ENCODE measurements at places on chromosomes 6 and 20.

GRCh38 chr20:41047975-41048305 lies 19.3 kb downstream of the TOP1 start:
- DNase-seq = no peak

DNA sequence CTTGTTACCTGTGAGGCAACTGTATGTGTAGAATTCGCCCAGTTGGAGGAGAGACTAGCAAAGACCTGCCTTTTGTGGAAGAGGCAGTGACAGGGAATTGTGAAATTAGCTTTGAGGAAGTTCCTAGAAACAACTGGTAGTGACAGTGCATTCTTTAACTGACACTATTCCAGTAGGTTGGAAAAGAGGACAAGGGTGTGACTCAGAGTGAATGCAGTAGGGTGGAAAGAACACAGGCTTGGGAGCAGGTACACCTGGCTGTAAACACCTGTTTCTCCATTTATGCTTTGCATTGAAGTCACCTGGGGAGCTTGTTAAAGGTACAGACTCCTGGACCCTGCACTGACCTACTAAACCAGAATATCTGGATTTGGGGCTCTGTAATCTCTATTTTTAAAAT lies 295.7 kb downstream of the PHACTR1 start:
- DNase-seq = no peak

- no peak for DNase-seq
Measured at GRCh38 chr6:159121486-159121885, 47.7 kb upstream of the FNDC1 start.

DNA sequence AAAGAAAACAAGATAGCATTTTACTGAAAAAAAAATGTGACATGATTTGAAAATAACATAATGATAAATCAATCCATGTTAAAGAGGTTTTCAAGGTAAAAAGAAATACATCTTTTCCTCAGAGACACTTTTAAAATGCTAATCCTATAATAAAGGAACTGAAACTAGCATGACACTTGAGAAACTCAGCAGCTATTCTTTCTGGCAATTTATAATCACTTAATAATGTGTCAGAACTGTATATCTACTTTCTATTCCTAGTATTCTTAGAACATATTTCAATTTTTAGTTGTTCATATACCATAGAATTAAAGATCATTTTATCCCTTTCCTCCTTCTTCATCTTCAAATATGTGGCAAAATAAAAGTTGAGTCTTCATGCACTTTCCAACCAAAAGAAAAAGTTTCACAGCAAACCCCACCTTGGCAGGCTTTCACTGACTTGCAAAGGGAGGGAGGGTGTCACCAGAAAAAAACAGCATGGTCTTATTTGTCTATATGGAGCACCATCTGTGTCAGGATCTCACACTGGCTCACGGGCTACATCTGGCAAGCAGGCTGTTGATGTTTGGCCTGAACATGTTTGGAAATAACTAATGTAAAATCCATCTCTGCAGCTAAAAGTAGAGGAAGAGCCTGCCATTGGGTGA lies 48.5 kb downstream of the FHL5 start:
- no peak for DNase-seq

- no peak for DNase-seq
Measured at GRCh38 chr20:44785768-44786167, 24.6 kb downstream of the RIMS4 start.

- DNase-seq = no peak
Measured at GRCh38 chr6:144488590-144488989, 203.5 kb downstream of the UTRN start.

DNA sequence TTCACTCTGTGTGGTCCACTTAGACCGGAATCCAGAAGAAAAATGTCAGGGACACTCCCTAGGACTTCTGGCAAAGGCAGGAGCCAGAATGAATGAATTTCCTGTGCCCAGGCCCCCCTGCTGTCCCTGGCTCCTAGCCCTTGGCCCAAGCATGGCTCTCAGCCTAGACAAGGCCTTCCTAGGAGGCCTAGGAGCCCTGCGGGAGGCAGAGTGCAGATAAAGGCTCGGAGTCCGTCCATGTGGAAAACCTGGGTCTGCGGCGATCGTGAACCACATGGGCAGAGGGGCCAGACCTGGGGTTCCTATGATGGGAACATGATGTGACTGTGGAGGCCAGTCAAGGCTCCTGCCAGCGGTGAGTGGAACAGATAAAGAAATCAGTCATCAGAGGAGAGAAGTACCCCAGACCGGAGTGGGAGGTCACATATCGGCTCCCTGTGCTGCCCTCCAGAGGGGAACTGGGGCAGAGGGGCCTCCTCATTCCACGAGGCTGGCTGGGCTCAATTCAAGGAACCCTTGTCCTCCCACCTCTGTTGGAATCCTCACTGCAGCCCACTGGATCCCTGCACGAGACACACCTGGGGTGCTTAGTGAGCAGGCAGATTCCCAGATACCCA lies 5.9 kb upstream of the VSTM2L start:
- no peak for DNase-seq

DNA sequence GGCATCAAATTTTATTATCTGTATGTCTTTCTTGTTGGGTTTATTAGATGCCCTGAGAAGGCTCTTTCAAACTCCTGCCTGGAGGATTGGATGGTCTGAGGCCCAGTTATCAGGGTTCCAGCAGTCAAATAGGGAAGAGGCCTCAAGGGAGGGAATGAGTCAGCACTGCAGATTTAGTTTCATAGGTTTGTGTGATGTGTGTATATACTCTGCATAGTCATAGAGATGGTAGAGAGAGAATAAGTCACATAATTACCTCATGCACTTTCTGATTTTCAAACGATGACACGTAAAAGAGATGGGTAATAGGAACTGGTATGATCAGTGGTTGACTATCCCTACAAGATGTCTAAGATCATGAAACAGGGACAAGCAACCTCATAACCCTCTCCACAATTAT lies 82.1 kb downstream of the ADAT2 start:
- no peak for DNase-seq

DNA sequence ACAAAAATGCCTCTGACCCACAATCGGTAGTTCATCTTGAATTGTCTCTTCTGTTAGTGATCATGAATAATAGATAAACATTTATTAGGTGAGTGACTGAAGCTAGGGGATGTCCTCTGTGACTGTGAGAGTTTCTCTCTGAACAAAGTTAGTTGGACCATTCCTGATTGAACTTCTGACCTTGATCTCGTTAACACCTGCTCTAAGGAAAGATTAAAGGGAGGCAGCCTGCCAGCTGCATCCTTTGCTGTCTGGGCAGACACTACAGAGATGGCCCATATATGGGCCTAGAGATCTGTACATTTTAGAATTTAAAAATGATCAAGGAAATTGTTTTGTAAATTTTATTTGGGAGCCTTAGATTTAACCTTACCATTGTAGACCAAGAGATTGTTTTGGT lies 27.3 kb downstream of the MAPK14 start:
- no peak for DNase-seq

GRCh38 chr6:31305703-31306219 lies 33.9 kb upstream of the HLA-C start:
- no peak for DNase-seq

- no peak for DNase-seq
Measured at GRCh38 chr6:111618407-111618806, 12.7 kb upstream of the TRAF3IP2 start.

DNA sequence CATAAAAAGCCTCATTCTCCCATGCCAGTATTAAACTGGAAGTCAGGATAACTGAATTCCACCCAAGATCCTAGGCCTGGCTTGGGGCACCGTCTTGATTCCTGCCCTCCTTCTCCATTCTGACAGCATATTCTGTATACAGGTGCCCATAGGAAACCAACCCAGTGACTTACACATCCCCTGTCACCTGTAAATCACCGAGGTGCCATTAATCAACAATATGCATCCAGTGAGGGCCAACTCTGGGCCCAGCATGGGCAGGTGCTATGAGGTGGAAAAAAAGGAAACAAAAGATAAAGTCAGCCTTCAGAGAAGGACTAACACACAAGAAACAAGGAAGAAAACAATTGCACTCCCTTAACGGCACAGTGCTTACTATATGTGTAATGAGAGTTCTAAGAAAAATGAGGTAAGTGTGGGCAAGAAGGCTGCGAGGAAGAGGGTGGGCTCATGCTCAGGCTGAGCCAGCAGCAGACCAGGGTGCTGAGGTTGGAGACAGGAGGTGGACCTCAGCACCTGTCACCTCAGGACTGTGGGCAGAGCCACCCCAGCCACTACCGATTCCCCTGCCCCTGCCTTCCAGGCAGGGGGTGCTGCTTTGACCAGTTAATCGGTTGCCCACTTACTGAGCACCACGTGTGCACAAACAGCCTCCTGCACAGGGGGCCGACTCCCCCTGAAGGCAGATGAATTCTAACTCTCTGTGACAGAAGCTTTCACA lies 105.9 kb downstream of the TRERF1 start:
- no peak for DNase-seq

DNA sequence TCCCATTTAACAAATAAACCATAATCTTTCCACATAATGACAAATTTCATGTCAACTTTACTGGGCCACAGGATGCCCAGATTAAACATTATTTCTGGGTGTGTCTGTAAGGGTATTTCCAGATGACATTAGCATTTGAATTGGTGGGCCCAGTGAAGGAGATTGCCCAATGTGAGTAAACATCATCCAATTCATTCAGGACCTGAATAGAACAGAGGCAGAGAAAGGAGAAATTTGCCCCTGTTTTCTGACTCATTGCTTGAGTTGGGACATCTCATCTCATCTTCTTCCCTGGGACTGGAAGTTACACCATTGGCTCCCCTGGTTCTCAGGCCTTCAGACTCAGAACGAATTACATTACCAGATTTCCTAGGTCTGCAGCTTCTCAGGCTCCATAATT lies 142.9 kb downstream of the TPBG start:
- no peak for DNase-seq

GRCh38 chr6:167824591-167825331 lies 1.9 kb upstream of the AFDN start:
- DNase-seq = no peak

GRCh38 chr6:79301290-79301689 lies 66.8 kb upstream of the HMGN3 start:
- DNase-seq = no peak

DNA sequence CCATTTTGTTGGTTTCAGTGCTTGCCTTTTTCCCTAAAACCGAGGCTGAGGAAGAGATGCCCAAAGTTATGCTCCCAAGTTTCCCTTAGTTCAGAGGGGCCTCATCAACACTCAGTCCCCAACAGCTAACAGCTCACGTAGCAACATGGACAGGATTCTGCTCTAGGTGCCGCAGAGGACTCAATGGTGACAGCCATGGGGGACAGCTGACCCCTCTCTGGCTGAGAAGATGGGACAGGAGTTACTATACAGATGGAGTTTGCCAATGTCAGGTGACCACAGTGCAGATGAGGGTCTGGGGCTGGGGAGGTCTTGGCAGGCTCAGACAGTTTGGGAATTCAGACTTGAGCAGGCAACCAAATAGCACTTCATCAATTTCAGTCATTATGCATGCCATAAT lies 67.3 kb downstream of the NPEPL1 start:
- DNase-seq = no peak

GRCh38 chr6:102717252-102717651 lies 1323.7 kb downstream of the GRIK2 start:
- DNase-seq = no peak

- DNase-seq = no peak
Measured at GRCh38 chr6:146582857-146583256, 15.9 kb upstream of the ADGB start.

DNA sequence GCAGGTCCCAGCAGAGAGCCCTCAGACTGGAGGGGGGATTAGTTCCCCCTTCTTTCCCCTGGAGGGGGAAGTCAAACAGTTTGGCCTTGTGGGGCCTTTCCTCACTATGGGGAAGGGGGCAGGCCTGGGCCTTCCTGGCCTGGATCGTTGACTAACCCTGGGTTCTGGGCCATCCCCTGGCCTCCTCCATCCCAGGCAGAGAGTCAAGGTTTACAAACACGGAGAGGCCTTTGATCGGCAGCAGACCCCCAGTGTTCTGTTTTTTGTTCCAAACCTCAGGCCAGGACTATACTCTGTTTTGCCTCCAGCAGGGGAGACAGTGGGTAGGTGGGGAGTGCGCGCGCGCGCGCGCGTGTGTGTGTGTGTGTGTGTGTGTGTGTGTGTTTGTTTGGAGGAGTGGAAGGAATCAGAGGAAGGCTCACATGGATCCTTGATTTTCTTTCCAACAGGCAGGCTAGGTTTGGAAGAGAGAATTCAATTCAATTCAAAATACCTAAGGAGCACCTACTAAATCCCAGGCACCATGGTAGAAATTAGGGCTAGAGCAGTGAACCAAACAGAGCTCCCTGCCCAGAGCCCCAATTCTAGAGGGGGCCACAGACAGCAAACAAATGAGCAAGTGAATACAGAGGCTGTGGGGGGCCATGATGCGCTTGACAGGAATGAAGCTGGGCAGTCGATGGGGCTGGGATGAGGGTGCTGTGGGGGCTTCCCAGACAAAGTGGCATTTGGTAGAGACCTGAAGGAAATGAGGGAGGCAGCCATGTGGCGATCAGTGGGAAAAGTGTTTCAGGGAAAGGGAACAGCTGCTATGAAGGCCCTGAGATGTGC lies 14.8 kb downstream of the TP53RK start:
- no peak for DNase-seq

- no peak for DNase-seq
Measured at GRCh38 chr20:35478804-35479472, 23.5 kb downstream of the CEP250 start.

DNA sequence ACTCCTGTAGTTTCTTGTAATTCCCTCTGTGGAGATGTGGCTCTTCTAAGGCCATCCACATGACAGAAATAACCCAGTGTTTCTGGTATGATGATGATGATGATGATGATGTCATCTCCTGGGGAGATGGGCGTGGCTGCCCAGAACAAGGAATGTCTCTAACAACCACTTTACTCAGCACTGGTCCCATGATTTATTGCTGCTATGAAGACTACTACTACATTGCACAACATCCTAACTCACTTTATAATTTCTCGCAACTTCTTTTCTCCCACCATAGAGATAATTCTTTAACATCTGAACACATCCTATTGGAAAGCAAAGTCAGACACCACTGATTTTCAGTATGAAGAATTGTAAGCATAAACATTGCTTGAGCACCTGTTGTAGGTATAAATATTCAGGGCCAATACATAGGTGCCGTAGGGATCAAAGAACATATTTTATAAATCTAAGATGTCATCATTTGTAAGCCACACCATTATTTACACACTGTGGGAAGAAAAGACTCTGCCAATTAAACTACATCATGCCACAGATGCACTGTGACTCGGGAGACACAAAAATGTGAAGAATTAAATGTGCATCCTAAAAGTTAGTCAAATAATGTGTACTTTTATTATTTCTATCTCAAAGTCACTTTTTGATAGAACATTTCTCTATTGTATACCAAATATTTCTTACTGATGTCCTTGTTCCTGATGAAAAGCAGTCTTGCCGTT lies 6.4 kb downstream of the TPMT start:
- no peak for DNase-seq

DNA sequence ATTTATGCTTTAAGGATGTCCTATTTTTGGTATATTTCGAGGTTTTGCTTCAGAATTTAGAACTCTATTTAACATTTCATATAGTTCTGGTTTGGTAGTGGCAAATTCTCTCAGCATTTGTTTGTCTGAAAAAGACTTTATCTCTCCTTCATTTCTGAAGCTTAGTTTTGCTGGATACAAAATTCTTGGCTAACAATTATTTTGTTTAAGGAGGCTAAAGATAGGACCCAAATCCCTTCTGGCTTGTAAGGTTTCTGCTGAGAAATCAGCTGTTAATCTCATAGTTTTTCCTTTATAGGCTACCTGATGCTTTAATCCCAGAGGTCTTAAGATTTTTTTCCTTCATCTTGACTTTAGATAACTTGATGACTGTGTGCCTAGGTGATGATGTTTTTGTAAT lies 162.7 kb upstream of the B3GAT2 start:
- no peak for DNase-seq
